ENCODE measurements at places on chromosomes 7 and 10.

DNA sequence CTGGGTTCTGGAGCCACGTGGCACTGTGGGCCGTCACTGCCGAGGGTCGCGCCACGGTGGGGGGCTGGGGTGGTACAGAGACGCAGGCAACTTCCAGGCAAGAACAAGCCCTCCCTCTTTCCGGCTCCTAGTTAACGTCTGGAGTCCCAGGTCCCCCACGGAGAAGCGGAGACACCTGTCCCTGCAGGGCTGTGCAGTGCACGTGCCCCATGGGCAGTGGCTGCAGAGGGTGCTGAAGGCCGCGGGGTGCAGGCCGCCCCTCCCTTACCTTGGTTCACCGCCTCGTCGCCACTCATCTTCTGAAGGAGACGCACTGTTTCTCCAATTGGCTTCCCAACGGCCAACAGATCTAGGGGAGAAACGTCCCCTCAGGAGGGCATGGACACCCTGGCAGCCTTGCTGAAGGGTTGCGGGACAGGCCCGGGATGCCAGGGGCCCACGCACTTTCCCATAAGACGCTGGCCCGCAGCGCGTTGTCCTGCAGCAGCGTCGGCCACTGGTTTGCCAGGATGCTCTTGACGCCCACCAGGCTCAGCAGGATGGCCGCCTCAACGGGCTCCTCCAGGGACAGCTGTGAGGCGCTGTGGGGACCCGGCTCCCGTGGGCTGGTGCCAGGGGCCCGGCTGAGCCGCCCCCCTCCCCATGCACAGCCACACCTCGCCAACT, 24.3 kb upstream of the NKX6-2 start:
- no peak for DNase-seq

DNA sequence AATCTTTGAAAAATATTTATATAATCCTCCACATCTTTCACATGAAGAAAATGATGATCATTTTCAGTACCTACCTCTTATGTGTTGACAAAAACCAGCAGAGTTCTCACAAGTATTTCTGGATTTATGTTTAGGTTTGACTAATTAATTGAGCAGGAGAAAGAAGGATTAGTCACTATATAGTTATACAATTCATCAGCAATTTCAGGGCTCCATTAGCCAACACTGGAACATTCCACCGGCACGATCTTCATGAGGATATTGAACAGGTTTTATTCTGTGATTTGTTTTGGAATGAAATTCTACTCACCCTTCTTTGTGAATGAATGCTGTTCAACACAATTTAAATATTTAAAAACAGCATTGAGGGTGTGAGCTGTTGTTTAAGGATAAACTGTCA, 163.2 kb downstream of the SEM1 start:
- no peak for DNase-seq

GRCh38 chr7:149716007-149716931, 57.1 kb downstream of the ZNF467 start:
- no peak for DNase-seq

DNA sequence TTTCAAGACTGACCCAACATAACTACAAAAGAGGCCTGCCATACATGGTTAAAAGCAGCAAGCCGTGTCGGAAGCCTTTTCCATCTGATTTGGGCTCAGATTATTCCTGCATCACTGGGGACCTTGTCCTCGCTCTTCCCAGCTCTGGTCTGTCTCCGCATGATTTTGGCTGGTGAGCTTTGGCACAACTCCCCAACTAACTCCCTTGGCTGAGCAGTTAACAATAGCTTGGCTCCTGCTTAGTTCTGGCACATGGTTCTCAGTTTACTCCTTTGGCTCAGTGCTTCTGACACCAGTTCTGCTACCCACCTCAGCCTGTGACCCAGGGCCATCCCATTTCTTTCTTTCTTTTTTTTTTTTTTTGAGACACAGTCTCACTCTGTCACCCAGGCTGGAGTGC, 17.0 kb downstream of the AGK start:
- no peak for DNase-seq

- DNase-seq, result no peak
Measured at GRCh38 chr10:25683344-25683743, 250.7 kb upstream of the MYO3A start.

- DNase-seq, result no peak
Measured at GRCh38 chr7:36155811-36156361, 2.8 kb downstream of the EEPD1 start.

Measured in HCT116 (cell line).